ENCODE measurements at places on chromosomes 7 and 10. TPM values are rescaled to one million over a fixed set of nuclear protein-coding genes. Genes with fewer than 3 reads are reported as not detected.

GRCh38 chr10:61819208-61819607, 82.3 kb upstream of the ARID5B start:
- no peak for DNase-seq

- no peak for DNase-seq
Measured at GRCh38 chr10:21285742-21286331, 239.6 kb downstream of the SKIDA1 start.

- DNase-seq: no peak
Measured at GRCh38 chr7:64630496-64630895, 35.4 kb upstream of the ZNF107 start.

- DNase-seq: no peak
Measured at GRCh38 chr7:2301511-2301863, 12.8 kb downstream of the SNX8 start.

DNA sequence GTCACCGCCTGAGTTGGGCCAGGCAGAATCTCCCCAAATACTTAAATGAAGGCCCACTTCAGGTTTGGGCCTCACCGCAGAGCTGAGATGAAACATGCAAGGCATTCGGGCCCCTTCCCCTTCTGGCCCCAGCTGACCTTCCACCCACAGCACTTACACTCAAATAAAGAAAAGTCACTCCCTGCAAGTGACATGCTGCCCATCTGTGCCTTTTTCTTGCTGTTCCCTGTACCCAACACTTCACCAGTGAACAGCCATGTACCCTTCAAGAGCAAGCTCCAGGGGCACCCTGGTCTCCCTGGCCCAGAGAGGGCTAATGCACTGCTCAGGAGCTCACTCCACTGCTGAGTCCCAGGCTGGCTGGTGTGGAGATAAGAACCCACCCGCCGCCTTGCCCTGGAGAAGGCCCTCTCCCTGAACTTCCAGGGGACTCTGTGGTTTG, 40.7 kb downstream of the ZCCHC24 start:
- no peak for DNase-seq

DNA sequence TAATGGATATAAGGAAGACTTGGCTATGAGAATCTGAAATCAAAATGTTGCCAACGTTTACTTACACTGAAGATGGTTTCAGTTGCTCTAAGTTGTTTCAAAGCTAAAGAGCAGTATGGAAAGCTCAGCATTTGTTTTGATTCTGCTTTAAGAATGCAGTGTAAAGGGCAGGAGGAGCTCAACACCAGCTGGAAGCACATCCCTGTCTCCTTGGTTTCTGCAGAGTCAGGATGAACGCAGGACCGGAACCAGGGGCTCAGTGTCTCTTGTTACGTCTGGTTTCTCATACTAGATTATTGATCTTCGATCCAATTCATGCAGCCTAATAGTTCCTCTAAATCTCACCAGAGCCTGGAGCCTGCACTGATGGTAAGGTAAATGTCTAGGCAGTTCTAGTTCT, 24.1 kb downstream of the ZRANB1 start:
- DNase-seq: no peak

DNA sequence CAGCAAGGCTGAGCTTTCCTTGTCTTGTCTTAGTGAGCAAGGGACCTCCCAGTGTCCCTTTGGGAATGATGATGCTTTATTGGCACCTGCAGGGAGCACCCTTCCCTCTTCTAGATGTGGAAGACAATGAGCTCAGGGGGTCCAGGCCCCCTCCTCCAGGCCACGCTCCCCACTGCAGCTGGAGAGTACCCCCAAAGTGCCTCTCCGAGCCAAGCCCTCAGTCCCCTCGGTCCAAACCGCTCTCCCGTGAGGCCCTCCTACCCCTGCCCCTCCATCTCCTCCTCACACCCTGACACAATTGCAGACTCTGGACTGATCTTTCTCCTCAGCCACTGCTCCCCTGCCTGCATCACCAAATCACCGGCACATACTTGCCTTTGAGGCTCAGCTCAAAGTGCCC, 16.7 kb downstream of the RBP3 start:
- DNase-seq: no peak

DNA sequence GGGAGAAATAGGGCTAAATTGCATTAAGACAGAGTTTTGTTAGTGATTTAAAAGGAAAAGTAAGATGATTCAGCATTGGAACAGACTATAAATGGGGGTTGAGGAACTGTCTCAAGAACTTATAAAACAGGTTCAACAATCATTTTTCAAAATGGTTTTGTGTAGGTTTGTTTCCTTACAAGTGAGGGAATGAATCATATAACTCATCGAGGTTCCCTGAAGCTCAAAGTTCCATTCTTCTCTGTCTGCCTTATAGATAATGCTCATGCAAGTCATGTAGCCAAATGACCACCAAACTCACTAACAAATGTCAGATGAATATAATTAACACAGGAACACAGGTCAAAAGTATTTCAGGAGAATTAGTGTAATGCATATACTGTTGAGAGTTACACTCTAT, 27.7 kb downstream of the ADAM22 start:
- DNase-seq: no peak

- DNase-seq: no peak
Measured at GRCh38 chr10:113026679-113027078, 76.6 kb downstream of the TCF7L2 start.

- no peak for DNase-seq
Measured at GRCh38 chr10:26723016-26723415, 25.5 kb downstream of the PDSS1 start.

DNA sequence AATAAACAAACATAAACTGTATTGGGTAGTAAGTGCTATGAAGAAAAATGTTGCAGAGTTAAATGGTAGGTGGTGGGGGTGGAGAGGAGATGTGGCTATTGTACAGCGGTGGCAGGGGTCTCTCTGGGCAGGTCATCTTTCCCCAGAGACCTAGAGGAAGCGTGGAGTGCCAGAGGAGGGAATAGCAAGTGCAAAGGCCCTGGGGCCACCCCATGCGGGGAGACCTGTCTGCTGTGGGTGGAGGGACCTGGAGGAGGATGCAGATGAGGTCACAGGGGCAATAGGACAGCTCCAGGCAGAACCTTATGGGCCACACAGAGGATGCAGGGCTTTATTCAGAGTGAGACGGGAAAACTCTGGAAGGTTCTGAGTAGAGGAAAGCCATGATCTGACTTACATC, 47.5 kb downstream of the DLG5 start:
- no peak for DNase-seq

GRCh38 chr7:158043551-158044481, 543.8 kb downstream of the PTPRN2 start:
- DNase-seq: no peak

GRCh38 chr10:102450374-102451104, 804 bp downstream of the C10orf95 start:
- DNase-seq: peak; percentile 76

DNA sequence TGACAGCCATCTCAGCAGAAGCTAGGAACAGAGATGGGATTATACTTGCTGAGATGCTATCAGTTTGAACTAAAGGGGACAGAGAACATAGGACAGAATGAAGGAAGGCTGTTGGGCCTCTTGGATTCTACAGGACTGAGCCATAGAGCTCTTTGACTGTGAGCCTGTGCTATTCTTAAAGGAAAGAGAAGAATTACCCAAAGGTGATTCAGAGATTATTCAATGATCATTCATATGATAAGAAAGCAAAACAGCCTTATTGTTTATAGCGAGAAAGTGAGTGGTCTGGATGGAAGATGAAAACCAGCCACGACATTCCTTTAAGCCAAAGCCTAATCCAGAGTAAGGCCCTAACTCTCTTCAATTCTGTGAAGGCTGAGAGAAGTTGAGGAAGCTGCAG, 69.7 kb upstream of the NEUROD6 start:
- no peak for DNase-seq

- DNase-seq: no peak
Measured at GRCh38 chr7:3013975-3014792, 29.5 kb downstream of the CARD11 start.

GRCh38 chr7:70580161-70580560, 551.8 kb upstream of the GALNT17 start:
- DNase-seq: no peak

DNA sequence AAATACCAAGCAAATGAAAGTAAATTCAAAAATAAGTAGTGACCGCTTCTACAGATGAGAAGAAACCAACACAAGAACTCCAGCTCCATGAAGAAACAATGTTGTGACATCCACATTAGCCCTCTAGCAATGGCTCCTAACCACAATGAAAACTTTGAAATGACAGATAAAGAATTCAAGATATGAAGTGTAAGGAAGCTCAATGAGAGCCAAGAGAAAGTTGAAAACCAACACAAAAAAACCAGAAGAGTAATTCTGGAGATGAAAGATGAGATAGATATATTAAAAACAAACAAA, 68.2 kb upstream of the DDC start:
- DNase-seq: no peak

- no peak for DNase-seq
Measured at GRCh38 chr7:100570954-100571828, 2.5 kb downstream of the SAP25 start.

DNA sequence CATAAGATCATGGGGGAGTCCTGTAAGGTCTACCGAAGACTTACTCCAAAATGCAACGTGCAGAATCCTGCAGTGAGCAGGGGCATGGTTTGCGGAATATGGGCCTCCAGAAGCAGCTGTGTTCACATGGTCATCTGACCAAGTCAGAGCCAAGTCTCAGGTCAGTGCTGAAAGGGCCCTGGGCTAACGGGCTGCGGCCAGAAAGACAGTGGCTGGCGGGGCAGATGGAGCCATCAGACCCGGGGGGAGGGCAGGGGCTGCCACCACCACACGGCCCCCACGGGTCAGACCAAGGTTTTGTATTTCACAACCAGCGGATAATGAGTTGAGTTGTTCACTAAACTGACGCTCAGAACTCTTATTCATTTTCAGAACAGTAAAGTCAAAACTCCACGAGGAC, 522.3 kb downstream of the PTPRN2 start:
- DNase-seq: no peak

- DNase-seq: no peak
Measured at GRCh38 chr7:12747687-12748306, 60.4 kb downstream of the ARL4A start.

DNA sequence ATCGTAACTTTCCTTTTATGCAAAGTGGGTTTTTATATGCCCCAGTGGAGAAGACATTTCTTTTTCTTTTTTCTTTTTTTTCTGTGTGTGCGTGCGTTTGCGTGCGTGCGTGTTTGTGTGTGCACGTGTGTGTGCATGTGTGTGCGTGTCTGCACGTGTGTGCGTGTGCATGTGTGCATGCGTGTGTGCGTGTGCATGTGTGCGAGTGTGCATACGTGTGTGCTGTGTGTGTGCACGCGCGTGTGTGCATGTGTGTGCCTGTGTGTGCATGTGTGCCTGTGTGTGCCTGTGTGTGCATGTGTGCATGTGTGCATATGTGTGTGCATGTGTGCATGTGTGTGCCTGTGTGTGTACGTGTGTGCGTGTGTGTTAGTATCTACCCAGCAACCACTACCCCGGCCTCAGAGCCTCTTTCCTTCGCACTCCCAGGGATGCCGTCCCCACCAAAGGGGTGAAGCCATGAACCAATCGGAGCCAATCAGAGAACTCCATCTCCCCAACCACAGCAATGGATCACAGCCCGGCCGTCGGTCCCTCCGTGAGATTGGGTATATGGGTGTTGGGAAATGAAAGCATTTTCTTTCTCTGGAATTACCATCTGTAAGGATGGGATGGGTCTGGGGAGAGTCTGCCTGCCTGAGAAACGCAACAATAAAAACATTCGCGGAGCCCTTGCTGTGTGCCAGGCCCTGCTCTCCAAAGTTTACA, 92.3 kb downstream of the ELFN1 start:
- DNase-seq: no peak

Gene EN2
- polyA plus RNA-seq: 0.04 TPM

Gene PNLIP
- not detected for polyA plus RNA-seq

Gene BAMBI
- polyA plus RNA-seq: 49.7 TPM

Gene BCL7B
- 35.5 TPM for polyA plus RNA-seq

Gene TUBB8
- 0.50 TPM for polyA plus RNA-seq

Gene PLOD3
- polyA plus RNA-seq: 42.4 TPM
